ENCODE measurements at places on chromosomes 6 and 20.

DNA sequence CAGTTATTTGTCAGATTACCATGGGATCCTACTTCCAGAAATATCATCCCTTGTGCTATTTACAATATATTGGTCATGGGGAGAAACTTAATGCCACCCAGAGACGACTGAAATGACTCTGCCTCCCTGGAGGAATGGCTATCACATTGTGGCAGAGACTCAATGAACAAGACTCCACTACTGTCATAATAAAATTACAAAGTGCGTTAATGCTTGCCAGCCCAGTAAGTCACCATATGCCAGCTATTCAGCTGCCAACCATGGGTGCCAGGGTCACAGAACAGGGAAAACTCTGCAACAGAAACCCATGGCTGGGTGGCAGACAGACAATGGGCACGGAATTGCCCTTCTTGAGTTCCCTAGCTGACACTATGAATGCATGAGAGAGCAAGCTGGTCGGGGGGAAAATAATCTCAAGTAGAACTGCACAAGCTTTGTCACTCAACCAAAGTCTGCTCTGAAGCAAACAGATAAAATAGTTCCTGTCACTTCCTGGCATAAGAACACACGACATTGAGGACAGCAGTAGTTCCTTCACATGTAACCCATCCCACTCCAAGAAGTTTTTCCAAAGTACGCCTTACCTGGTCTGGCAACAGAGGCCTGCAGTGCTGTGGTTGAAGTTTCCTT is 32.1 kb downstream of the TP53INP2 start:
- DNase-seq = no peak

- DNase-seq = no peak
These were observed 365.7 kb downstream of the MAFB start for GRCh38 chr20:40323361-40323794.

- no peak for DNase-seq
These were observed 27.8 kb downstream of the RNF8 start for GRCh38 chr6:37381579-37381978.

GRCh38 chr6:119126826-119127225 is 48.4 kb upstream of the FAM184A start:
- no peak for DNase-seq

DNA sequence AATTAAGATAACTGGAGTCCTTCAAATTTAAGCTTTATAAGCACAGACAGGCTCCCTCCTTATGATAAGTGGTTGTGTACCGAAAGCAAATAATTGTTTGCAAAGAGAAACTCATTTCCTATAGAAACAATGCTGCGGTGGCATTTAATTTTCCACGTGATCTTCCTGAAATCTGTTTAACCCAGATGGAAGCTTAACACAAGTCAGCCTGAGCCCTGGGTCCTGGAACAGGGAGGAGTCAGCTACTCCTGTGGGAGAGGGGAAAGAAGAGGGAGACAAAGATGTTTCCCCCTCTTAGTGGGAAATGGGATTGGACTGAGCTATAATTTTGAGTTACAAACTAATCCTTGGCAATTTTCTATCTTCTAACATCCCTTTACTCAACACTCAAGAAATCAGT is 136.5 kb downstream of the ELOVL4 start:
- no peak for DNase-seq

DNA sequence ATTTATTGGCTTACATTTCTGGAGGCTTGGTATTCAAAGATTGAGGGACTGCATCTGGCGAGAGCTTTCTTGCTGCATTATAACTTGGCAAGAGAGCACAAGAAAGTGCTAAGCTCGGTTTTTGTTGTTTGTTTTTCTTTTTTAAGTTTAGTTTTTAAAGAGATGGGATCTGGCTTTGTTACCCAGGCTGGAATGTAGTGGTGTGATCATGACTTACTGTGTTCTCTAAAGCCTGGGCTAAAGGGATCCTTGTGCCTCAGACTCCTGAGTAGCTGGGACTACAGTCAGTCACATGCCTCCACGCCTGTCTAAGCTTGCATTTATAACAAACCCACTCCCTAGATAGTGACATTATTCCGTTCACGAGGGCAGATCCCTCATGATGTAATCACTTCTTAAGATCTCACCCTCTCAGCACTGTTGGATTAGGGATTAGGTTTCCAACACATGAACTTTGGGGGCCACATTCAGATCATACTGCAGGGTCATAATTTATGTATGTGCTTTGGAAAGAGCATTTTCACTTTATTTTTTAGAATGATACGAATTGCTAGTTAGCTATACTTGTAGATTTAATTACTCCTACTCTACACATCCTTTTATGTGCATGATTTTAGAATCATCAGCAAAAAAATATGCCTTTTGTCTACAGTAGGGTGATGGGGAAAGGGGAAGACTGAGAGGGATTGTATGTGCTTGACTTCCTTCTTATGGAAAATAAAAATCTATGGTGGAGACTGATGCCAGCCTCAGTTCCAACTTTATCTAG is 167.8 kb downstream of the JARID2 start:
- DNase-seq = no peak

- no peak for DNase-seq
These were observed 143.4 kb downstream of the AIG1 start for GRCh38 chr6:143204045-143204444.

DNA sequence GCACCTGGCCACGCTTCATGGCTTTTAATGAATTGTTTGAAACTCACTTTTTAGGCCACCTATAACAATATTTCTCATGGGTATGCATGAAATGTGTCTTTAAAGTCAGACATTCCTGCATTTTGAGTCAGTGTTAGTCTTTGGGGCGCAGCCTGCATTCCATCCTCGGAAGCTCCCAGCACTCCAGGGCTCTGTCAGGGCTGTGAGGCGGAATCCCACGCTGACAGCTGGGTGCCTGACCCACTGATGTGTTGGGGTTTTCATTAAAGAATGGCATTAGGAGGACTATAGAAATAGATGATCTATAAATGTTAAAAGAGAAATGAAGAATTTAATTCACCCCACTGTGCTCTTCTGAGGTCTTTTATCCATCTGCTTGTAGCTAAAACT is 16.2 kb upstream of the CLDN20 start:
- DNase-seq = no peak

- DNase-seq = no peak
These were observed 50.8 kb upstream of the BACH2 start for GRCh38 chr6:90347411-90347851.

DNA sequence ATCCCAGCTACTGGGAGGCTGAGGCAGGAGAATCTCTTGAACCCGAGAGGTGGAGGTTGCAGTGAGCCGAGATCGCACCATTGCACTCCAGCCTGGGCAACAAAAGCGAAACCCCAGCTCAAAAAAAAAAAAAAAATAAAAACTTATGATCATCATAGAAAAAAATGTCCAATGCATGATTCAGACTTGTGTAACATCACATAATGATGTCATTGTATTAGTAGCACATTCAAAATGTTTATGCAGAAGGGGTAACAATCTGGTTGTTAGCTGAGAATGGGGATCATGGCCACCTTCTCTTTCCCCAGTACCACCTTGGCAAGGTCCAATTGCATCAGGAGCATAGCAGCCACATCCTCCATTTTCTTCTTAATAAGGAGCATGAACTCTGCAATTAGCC is 137.6 kb upstream of the MARCKS start:
- no peak for DNase-seq
